ENCODE measurements at places on chromosomes 7 and 10.

- no peak for DNase-seq
These were observed 32.8 kb downstream of the CCNY start for GRCh38 chr10:35369049-35369611.

DNA sequence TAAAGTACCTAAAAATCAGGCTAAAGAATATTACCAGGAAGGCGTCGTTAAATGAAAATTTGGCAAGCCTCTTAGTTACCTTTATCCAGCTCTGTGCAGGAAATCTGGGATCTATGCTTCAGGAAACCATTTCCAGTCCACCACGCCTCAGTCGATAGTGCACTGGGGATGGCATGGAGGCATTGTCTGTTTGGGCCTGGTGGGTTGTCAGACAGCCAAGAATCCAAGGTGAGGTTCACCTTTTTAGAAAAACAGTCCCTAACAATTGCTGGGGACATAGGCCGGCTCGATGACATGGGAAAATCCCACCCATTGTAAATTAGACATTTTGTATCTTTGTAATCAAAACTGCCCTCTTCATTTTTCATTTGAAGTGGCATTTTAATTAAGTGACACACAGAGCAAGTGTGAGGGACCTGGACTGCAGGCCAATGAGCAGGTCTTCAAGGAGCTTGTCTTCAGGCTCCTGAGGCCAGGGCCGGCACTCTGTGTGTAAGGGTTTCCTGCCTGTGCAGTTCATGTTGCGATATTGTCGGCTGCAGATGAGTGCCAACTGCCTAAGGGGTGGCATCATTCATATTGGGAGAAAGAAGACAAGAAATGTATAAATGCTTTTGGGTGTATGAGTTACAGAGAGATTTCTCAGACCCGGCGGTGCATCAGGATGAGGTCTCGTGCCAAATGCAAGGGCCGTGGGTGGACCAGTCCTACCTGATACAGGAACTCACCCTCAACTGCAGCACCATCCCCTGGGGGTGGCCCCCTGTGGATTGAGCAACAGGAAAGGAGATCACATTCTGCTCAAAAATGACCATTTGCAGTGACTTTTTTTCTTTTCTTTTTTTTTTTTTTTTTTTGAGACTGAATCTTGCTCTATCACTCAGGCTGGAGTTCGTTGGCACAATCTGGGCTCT, 80.8 kb downstream of the PTPRE start:
- no peak for DNase-seq

- DNase-seq, result no peak
These were observed 276.6 kb upstream of the GHITM start for GRCh38 chr10:83862723-83863122.

DNA sequence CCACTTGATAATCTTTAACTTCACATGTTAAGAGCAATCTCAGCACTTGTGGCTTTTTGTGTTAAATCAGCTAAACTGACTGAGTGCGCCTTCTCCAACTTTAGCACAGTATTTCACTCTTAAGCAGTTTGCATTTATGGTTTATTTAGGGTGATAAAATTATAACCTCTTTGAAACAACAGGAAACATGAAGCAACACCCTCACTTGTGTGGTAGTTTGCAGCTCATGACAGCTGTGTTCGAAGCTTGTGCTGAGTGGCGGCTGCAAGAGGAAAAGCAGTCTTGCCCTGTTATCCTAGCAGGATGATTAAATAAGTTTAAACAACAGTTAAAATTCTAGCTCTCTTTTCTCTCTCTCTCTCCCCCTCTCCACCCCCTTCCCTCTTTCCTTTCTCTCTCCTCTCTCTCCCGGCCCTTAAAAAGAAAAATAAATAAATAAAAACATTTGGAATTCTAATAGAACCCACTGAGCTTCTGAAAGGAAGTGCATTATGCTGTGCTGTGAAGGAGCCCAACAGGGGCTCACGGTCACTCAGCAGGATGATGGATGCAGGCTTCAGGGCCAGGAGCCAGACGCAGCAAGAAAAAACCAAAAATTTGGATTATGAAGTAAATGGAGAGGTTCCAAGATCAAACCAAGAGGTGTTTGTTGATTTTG, 25.2 kb downstream of the OGDH start:
- DNase-seq, result no peak

- DNase-seq, result no peak
These were observed 270.5 kb upstream of the PLPP4 start for GRCh38 chr10:120186506-120186905.

DNA sequence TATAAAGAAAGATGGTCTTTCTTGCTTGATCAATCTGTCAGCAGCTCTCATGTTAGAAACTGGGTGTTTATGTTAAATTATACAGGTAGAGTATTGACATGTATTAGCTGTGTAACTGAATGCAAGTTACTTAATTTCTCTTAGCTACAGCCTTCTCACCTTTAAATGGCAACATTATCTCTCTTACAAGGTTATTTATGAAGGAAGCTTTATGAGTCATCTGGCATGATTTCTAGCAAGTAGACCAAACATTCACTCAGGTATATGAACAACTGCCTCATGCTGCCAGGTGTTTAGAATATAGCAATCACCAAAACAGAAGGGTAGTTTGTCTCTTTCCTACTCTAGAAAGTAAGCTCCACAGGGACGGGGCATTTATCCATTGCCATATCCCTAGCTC, 8.5 kb downstream of the ARL4A start:
- no peak for DNase-seq

DNA sequence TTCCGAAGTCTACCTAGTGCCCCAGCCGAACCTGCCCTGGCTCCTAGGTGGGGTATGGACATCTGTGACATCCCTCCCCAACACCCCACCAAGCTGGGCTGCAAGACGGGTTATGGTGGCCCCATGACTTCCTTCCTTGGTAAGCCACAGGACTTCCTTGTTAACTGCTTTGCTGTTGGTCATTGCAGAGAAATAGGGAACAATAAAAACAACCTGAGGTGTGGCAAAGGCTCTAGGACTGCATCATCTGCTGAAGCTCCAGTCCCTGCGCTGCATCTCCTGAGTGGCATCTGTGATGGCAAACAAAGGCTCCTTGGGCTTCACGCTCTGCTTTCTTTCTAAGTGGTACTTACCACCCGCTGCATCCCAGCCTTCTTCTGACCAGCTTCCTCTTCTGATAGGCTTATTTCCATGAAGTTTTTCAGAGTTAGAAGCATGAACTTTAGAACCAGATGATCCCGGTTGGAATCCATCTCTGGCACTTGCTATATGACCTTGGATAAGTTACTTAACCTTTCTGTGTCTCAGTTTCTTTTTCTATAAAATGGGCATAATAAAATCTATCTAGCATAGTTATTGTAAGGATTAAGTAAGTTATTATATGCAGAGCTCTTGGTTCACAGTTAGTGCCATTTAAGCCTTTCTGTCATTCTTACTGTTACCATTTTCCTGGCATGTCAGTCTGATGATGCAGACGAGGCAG, 216.8 kb downstream of the RPS24 start:
- DNase-seq, result no peak

- DNase-seq, result no peak
These were observed 27.2 kb downstream of the PWWP2B start for GRCh38 chr10:132423966-132424861.

DNA sequence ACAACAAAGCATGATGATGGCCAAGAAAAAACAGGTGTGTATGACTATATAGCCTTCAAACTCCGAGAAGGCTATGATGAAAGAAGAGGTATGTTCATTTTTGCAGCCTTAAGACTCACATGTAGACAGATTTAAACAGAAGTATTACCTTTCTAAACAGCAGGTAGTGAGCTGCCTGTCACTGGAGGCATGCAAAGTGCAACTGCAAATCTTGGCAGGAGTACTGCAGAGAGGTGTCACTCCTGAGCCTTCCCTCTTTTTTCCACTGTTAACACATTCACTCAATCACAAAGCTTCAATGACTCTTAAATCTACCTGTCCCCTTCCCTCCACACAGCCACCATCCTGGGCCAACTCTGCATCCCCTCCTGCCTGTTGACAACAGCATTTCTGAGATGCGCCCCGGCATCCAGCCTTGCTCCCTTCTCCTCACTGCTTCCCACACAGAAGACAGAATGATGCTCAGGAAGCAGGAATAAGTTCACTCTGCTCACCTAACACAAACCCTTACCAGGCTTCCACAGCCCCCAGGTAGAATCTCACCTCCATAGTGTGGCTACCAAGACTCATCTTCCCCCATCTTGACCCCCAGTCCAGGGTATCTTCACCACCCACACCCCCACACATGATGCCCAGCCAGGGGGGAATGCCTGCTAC, 161.9 kb upstream of the ZMIZ1 start:
- DNase-seq, result peak; percentile 42

DNA sequence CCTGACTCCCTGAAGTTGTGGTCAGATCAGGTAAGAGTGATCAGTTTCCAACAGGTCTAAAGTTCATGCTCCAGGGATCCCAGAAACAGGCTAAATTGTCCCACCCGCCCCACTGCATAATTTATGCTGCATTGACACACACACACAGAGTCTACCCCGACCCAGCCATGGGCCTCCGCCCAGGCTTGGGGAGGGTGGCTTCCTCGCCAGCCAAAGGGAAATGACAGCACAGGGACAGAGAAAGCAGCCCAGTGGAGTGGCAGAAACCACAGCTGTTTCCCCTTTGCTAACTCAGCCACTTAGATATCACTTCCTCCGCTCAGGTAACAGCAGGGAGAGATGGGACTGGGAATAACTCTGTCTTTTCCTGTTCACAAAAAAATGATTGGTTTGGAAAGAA, 9.4 kb downstream of the SH3PXD2A start:
- DNase-seq, result peak; percentile 80

DNA sequence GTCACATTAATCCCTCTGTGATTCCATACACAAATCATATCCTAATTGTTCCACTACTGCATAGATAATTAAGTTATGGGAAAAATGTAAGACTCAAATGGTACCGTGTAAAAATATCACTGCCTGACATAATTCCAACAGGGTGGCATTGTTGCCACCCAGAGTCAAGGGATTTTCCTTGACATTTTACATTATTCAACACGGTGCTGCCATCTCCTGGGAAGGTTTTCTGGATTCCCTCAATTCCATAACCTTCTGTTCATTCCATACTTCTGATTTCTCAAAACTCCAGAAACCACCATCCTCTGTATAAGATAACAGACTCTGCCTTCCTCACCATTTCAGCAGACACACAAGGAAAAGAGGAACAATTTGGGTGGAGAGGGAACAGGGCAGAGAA, 495.9 kb downstream of the XPNPEP1 start:
- DNase-seq, result no peak

DNA sequence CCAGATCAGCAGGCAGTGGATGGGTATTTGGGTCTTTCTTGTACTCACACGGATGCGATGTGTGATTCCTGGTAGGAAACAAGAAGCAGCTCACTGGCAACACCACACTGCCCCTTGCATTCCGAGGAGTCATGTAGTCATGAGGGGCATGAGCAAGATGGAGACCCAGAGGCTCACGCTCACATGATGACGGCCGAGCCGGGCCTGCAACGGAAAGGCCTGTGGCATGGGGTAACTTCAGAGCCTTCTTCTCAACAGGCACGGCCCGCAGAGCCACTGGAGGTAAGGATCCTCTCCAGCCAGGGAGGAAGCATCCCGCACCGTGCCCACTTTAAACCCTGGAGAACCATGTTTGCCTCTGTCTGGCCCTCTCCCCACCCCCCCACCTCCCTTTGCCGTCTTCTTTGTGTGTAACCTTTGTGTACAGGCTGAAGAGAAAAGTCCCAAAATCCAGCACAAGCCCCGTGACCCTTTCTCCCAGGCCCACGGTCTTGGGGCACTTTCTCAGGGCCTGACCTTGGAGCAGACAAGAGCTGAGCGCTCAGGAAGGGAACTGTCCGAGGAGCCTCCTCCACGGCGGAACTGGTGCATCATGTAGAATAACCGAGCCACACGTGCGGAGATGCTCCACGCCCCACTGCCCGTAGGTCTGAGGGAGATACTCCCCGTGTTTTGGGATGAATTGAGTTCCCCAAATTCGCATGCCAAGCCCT, 516.4 kb downstream of the DNAJB6 start:
- no peak for DNase-seq

- DNase-seq, result no peak
These were observed 62.0 kb upstream of the SRRM3 start for GRCh38 chr7:76139670-76140069.

DNA sequence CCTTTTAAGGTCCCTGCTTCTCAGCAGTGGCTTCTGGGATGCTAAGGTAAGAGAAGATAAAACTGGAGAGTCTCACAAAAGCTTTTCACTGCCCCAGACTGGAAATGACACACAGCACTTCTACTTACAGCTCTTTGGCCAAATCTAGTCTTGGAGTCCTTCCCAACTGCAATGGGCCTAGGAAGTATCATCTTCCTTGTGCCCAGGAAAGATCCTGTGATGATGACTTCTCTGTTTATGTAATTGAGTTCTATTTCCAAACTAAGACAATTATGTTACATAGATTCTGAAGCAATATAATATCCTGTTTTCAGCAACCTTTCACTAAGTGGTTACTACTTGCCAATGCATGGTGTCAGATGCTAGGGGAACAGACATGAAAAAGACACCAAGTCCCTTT, 234.1 kb downstream of the PTEN start:
- no peak for DNase-seq

DNA sequence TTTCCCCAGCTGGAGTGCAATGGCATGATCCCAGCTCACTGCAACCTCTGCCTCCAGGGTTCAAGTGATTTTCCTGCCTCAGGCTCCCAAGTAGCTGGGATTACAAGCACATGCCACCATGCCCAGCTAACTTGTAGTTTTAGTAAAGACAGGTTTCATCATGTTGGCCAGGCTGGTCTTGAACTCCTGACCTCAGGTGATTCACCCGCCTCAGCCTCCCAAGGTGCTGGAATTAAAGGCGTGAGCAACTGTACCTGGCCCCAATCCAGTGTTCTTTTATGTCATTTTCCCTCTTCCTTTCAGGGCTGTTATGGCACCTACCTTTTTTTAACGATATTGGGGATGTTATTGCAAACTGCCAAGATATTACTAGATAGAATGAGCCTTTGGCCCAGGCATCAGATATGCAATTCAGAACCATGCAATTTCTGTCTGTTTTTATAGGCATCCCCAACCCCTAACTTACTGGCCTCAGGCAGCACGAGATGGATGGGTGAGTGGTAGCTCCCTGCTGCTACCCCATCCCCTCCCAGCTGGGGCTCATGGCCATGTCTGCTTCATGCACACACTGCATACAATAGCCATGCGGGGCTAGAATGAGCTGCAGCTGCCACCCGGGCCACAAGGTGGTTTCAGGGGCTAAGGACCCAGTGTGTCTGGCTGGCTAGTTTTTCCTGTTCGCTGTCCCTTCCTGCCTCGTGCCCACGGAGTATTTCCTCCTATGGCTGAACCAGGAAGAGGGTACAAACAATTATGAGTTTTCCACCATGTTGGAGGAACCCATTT, 1080.1 kb upstream of the SORCS1 start:
- no peak for DNase-seq

GRCh38 chr7:2209146-2209960, 23.4 kb downstream of the MAD1L1 start:
- peak; percentile 88 for DNase-seq

- DNase-seq, result no peak
These were observed 46.5 kb downstream of the PRR15 start for GRCh38 chr7:29610086-29610485.

GRCh38 chr7:120272261-120272660, 714 bp upstream of the KCND2 start:
- DNase-seq, result peak; percentile 44

- DNase-seq, result peak; percentile 90
These were observed 857 bp downstream of the MEOX2 start for GRCh38 chr7:15685358-15686294.
